Right renal pelvis (tissue), 4 donors: ENCODE measurements at places on chromosomes 7 and 10. TPM values are rescaled to one million over a fixed set of nuclear protein-coding genes. Genes with fewer than 3 reads are reported as not detected.

NEUROG3 gene
- polyA plus RNA-seq: not detected

EVX1 gene
- 0.23 TPM for polyA plus RNA-seq

TFPI2 gene
- 16.6 TPM for polyA plus RNA-seq

- DNase-seq: no peak
These were observed 55.5 kb downstream of the VWA2 start for GRCh38 chr10:114294549-114294948.

- no peak for DNase-seq
These were observed 427.7 kb downstream of the RPS24 start for GRCh38 chr10:78461333-78461732.

DNA sequence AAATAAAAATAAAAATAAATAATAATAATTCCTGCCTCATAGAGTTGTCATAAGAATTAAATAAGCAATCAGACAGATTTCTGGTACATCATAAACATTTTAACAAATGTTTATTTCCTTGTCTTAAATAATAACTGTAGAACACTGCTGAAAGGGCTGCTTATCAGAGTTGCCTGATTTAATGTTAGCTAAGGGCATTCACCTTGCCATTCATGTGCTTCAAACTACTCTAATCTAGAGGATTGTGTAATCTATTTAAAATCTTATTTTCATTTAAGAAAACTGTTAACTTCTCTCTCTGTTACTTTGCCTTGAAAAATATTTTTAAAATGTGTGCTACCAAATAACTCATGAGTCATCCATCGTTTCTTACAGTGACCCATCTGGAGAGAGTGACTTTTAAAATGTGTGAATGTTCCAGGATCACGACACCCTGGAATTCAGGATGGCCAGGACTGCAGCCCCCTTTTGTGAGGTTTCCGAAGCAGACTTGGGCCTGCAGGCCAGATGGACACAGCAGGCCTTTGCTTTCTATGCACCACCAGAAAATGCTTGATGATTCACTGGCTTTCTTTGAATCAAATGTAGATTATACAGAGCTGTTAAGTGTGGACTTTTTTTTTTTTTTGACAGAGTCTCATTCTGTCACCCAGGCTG, 109.1 kb upstream of the TNS3 start:
- DNase-seq: no peak

DNA sequence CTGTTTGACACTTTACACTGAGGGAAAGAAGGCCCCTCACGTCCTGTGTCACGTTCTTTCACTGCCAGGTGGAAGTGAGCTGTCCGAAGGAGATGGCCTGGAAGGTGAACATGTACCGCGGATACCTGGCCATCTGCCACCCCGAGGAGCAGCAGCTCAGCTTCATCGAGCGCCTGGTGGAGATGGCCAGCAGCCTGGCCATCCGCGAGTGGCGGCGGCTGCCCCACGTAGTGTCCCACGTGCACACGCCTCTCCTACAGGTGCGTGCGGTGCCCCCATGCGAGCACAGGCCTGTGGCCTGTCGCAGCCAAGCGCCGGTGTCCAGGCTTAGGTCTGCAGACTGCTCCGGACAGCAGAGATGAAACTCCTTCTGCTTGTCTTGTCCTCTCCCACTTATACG, 103.4 kb downstream of the TRRAP start:
- DNase-seq: no peak

DNA sequence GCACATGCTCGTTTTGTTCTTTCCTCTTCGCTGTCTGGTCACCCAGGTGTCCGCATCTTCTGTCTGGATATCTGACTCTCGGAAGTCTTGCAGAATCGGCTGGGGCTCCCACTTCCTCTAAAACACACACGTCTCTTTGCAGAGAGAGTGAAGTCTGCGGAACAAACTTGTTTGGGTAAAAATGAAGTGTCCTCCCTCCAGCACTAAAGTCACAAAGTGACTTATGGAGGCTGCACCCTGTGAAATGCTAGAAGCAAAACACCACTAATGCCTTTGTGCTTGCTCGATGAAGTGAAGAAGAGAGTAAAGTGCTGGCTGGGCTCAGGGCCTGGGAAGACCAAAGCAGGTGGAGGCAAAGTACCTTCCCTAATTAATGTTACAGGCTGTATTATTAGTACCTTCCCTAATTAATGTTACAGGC, 71.4 kb downstream of the FGFR2 start:
- DNase-seq: no peak

- no peak for DNase-seq
These were observed 121.7 kb downstream of the FANK1 start for GRCh38 chr10:126017961-126018560.

- no peak for DNase-seq
These were observed 84.8 kb upstream of the CCNY start for GRCh38 chr10:35251373-35252100.

- no peak for DNase-seq
These were observed 72.0 kb upstream of the ABCB5 start for GRCh38 chr7:20543500-20543899.

- DNase-seq: no peak
These were observed 38.5 kb upstream of the EBF3 start for GRCh38 chr10:130002606-130003005.

DNA sequence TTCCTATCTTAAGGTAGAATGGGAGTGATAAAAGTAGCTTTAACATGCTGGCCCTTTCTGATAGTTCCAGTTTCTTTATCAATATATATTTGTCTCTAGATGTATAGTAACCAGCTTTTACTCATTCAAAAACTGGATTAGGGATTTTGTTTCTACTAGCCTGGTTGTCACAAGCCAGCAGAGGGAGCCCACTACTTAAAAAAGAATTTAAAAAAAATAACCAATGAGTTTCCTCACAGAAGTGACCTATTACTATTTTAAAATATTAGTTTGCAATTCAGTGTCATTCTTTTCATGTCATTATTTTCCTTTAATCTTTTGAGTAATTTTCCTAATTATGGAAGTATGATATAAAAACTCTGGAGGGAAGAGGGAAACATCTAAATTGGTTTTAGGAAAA, 142.1 kb downstream of the PHTF2 start:
- no peak for DNase-seq

DNA sequence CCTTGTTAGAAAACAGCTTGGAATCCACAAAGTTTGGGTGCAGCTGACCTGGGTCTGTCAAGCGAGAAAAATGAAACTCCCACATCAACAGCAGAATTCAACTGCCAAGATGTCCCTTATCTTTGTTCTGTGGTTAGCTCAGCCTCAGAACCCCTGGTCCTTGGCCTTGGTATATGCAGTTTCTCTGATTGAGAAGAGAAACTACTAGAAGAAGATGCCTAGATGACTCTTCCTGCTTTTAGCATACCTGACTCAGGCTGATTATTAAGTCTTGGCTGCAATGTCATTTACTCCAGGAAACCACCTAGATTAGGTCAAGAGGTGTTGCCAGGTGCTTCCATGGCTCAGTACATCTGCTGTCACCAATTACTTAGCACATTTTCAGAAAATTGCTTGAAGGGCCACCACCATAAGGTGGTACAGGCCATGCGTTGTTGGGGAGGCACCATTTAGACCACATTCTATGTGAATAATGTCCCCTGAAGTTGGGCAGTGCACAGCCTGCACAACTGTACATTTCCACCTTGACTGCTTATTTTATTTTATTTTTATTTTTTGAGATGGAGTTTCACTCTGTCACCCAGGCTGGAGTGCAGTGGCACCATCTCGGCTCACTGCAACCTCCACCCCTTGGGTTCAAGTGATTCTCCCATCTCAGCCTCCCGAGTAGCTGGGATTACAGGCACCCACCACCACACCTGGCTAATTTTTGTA, 59.4 kb upstream of the ZNF438 start:
- DNase-seq: no peak

DNA sequence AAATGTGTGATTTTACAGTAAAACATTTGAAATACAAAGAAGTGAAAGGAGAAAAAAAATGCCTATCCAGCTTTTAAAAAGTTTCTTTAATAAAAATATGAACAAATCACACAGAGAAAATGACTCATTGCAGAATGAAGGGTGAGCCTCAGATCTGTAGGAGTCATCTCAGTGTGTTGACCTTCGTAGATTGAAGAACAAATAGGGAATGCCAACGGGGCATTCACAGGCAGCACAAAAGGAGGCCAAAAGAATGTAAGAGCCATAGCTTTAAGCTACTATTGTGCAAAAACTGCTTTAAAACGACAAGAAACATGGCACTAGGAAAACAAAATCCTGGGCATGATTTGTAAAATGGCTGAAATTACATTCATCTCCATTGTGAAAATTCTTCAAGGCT, 782.7 kb upstream of the CELF2 start:
- no peak for DNase-seq

DNA sequence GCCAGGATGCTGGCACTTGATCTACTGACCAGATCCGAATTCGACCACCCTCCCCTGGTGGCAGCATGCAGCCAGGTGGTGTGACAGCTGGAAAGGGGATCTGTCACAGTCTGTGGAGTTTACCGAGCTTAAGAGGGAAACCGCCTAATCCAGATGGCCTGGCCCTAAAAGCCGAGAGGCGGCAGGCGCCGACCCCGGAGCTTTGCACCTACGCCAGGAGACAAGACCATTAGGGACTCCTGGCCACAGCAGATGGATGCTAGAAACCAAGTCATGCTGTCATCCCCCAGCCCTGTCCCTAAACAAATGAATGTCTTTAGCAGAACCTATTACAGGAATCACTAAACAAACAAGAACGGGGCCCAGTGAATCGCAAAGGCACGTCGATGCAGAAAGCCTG, 27.7 kb downstream of the RCC1L start:
- DNase-seq: no peak

GRCh38 chr7:42945821-42946626, 13.8 kb downstream of the MRPL32 start:
- no peak for DNase-seq

DNA sequence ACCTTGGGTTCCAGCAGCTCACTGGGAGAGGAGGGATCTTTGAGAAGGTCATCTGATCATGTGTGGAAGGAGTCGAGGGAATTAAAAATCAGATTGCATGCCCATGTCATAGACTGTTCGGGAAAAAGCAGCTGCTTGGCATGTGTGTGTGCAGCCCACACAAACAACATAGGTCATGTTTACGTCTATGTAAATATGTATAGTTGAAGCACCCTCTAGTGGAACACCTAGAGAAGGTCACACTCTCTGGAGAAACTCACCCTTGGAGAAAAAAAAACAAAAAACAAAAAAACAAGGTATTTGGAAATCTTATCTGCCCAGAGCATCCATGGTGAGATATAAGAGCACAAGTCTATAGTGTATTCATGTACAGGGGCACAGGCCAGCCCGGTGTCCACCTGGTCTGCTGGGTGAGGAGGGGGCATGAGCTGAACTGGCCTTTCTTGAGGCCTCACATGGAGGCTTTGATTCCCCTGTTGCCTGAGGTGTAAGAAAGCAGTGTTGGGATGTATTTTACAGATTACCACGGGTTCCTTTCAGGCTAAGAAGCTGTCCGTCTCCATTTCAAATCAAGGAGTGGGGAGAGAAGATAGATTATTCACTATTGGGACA, 98.0 kb downstream of the NPY start:
- DNase-seq: no peak

GRCh38 chr10:115956225-115957011, 316.6 kb downstream of the GFRA1 start:
- DNase-seq: no peak

DNA sequence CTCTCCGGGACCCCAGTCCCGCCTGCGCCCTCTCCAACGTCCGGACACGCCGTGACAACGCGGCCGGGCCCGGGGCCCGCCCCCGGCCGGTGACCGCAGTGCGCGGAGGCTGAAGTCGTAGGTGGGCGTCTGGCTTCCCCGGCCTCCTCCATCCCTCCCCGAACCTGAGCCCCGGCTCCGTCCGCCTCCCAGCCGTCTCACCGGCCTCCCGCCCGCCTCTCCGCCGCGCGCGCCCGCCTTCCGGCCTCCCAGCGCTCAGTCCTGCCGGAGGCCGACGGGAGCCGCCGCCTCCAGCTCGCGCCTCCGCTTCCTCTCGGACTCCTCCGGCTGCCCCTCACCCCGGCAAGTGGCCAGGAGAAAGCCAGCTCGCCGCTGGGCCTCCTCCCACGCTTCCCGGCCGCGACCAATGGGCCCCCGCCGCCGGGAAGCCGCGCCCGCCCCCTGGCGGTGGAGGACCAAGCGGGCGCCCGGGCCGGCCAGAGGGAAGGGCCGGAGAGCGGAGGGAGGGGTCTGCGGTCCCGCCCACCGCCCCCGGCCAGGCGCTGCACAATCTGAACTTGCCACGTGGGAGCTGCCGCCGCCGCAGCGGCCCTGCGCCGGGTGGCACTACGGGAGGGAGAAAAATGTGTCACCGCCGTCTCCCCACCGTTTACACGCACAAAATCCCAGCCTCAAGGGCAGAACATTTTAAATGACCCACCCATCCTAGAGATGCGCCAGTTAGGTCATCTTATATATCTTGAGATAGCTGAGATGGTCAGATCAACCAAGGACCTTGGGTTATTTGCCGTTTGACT, at the start of gene FAM3C:
Gene FAM3C, minus strand, starts transcription at position 348 of the 797 bp plus-strand sequence. CDS start 13,339 bp downstream, outside the sequence.
- peak; percentile 86 for DNase-seq

- DNase-seq: no peak
These were observed 59.4 kb upstream of the ASAH2 start for GRCh38 chr10:50310560-50311174.

DNA sequence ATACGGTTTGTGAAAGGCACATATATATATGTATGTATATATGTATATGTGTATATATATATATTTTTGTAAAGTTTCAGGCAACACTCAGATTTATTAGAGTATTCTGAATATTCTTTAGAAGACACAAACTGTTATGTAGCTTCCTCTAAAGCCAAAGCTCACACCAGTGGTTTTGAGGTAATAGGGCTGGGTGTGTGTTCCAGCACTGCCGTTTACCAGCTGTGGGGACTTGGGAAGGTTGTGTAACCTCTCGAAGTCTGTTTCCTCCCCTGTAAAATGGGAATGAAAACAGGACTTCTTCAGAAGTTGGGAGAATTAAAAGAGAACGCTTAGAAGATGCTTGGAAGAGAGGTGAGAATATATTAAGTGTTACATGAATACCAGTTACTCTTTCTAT, 94.8 kb downstream of the PRPF18 start:
- no peak for DNase-seq

DNA sequence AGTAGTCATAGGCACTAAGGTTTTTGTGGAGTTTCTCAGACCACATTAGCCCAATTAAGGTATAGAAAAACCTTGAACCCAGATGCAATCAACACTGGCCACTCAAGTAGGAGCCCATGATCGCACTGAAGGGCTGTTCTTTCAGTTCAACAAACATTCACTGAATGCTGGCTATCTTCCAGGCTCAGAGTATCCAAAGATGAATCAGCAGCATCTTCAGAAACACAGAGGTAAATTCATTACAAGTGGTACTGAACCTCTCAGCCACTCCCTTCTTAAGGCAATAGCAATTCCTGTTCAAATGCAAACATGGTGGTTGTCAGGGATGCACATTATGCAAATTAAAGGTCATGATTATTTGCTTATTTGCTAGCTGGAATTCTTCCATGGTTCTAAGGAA, 17.1 kb downstream of the KCNK18 start:
- DNase-seq: no peak

- no peak for DNase-seq
These were observed 144.5 kb downstream of the PPP1R3A start for GRCh38 chr7:113774182-113774807.
